ENCODE measurements at places on chromosomes 3 and 15. TPM values are rescaled to one million over a fixed set of nuclear protein-coding genes. Genes with fewer than 3 reads are reported as not detected.

DNA sequence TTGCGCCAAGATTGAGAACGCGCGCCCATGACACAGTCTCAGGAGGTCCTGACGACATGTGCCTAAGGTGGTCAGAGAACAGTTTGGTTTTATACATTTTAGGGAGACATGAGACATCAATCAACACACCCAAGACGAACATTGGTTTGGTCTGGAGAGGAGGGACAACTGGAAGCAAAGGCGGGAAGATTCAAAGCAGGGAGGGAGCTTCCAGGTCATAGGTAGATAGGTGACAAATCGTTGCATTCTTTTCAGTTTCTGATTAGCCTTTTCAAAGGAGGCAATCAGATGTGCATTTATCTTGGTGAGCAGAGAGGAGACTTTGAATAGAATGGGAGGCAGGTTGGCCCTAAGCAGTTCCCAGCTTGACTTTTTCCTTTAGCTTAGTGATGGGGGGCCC lies 828.4 kb upstream of the DPPA4 start:
- H3K4me1 ChIP-seq, result peaks cover 2% of the 10 kb centered on the region
- no peak overlapping the region for H3K27ac ChIP-seq
- H3K4me3 ChIP-seq, result no peak overlapping the region
- H3K27me3 ChIP-seq, result no peaks in the 10 kb centered on the region

DNA sequence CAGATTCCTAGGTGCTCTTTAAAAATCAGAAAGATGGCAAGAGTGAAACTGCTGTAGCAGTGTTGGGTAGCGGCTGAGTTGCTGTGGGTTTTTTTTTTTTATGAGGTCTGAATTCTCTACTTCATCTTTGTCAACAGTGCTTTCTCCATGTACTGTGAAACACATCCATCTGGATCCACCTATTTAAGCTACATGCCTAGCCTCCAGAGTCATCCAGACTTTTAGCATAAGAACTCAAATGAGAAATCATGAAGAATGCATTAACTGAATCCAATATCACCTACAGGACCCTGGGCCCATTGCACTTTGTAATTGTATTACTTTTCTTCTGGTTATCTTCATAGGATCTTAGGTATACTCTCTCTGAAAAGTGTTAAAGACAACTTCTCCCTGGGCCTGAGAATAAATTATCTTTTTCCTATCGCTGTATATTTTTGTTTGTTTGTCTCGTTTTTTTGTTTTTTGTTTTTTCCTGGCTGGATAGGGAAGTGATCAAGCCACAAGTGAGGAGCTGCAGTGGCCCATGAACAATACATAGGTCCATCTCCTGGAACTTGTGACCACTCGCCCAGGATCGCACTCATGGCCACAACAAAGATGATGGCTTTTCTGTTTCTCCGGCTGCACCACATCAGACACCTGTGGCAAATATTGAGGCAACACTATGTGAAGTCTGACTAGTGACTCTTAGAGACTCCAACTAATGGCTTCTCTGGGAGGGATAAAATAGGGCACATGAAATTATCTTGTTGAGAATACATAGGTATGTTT lies 609.9 kb upstream of the AGTR1 start:
- DNase-seq, result no peak
- no peaks in the 10 kb centered on the region for H3K4me1 ChIP-seq
- H3K36me3 ChIP-seq, result no peaks in the 10 kb centered on the region

GRCh38 chr3:126889276-126890201 lies 93.4 kb upstream of the PLXNA1 start:
- H3K27ac ChIP-seq, result no peak overlapping the region
- no peaks in the 10 kb centered on the region for H3K27me3 ChIP-seq
- no peak for DNase-seq
- H3K4me1 ChIP-seq, result peaks cover 8% of the 10 kb centered on the region
- no peak overlapping the region for H3K4me3 ChIP-seq
- H3K36me3 ChIP-seq, result no peaks in the 10 kb centered on the region

DNA sequence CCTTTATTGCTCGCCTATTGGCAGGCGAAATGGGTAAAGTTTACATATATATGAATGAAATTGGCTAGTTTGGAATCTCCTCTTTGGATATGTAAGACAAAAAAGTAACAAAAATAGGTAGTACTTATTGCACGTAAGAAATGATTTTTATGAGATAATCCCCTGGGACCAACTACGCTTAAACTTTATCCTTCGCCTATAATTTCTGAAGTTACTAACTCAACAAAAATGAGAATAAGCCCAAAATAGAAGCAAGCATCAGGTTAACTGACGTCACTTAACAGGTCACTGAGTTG lies 438 bp upstream of the SLC49A4 start:
- H3K27me3 ChIP-seq, result peaks cover 3% of the 10 kb centered on the region
- no peak for DNase-seq
- H3K4me3 ChIP-seq, result peak overlapping the region; percentile 88
- H3K4me1 ChIP-seq, result peaks cover 32% of the 10 kb centered on the region

DNA sequence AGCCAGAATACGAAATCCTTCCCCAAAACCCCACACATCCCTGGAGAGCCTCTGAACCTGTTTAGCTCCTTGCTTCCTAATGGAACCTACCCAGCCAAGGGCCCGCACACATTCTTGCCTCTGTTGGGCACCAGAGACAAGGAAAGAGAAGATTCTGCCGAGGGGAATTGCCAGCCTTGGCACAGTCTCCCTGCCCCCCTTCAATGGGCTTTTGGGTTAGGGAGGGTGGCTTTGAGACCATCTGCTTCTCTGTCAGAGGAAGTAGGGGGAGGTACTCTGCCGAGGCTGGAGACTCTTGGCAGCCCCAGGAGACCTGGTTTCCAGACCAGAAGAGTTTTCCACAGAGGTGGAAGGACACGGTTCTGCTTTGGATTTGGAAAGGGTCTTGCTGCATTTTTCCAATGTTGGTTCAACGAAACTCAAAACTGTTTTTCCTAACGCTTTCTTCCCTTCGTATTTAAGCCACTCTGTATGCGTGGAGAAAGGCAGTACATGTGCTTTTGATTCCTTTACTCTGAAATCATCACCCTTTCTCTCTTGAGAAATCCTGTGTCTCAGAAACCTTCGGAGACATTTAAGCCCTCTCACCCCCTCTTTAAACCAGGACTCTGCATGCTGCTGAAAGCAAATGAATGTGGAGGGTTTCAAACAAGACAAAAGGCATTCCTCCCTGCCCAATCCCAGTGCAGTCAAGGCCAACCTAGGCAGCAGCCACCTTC lies 78.8 kb upstream of the PRR23C start:
- no peak for DNase-seq
- H3K27me3 ChIP-seq, result no peaks in the 10 kb centered on the region
- no peak overlapping the region for H3K27ac ChIP-seq
- H3K36me3 ChIP-seq, result no peaks in the 10 kb centered on the region
- peaks cover 15% of the 10 kb centered on the region for H3K4me1 ChIP-seq

GRCh38 chr15:78167227-78167888 lies 18.2 kb downstream of the IDH3A start:
- H3K4me1 ChIP-seq, result peaks cover 41% of the 10 kb centered on the region
- peaks cover 86% of the 10 kb centered on the region for H3K36me3 ChIP-seq
- no peaks in the 10 kb centered on the region for H3K27me3 ChIP-seq
- peak overlapping the region; percentile 0 for H3K4me3 ChIP-seq
- peak overlapping the region; percentile 64 for H3K27ac ChIP-seq

DNA sequence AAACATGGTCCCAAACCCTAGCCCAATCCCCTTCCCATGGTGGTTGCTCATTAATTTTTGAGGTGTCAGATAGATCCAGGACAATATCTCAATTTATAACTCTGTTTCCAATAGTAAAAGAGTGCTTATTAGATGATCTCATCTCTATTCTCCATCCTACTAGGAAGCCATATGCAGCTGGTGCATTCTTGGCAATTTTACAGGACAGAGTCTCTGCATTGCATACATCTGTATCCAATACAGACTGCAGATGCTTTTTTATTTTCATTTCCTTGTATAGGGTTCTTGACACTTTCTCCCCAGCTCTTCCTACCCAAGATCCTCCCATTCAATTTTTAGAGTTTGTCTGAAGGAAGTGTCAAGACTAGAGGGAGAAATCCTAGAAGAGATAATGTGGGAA lies 194.8 kb upstream of the DPH6 start:
- no peak for DNase-seq
- H3K4me3 ChIP-seq, result no peak overlapping the region
- H3K4me1 ChIP-seq, result no peaks in the 10 kb centered on the region
- no peaks in the 10 kb centered on the region for H3K27me3 ChIP-seq
- no peak overlapping the region for H3K27ac ChIP-seq

The FAM107A gene
- total RNA-seq, result not detected

The PGBD4 gene
- 3.4 TPM for total RNA-seq
